ENCODE measurements at places on chromosomes 6 and 20.

DNA sequence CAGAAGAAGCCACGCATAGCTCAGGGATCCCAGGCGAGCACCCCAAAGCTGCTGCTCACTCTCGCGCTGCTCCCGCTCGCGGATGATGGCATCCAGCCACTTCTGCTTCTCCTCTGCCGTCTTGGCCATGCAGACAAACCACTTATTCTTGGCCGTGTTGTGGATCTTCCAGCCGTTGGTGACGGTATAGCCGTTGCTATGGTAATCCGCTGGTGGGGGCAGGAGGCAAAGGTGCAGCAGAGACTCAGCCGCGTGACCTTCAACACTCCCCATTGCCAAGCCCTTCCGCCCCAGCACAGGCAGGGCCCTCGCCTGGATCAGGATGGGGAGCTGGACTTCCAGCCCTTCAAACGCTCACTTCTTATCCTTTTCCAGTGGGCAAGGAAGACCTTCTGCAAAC is 136.9 kb downstream of the PREX1 start:
- DNase-seq, result no peak

GRCh38 chr6:154508573-154509375 is 1.7 kb downstream of the CNKSR3 start:
- no peak for DNase-seq

DNA sequence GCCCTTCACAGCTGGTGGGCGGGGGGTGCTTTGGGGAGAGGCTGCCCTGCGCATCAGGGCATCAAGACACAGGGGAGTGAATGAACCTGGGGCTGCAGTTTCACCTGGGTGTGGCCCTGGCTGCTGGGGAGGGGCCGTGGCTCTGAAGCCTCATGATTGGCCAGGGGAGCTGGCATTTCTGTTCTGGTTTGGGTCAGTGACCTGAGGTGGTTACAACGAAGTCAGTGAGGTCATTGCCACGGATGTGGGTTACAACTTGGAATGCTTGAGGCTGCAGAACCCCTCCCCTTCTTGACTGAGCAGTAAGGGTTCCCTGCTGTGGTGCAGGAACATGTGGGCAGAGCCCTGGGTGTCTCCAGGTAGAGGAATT is 3.0 kb downstream of the TCEA2 start:
- no peak for DNase-seq

GRCh38 chr6:54428431-54428830 is 120.2 kb downstream of the TINAG start:
- DNase-seq, result no peak

DNA sequence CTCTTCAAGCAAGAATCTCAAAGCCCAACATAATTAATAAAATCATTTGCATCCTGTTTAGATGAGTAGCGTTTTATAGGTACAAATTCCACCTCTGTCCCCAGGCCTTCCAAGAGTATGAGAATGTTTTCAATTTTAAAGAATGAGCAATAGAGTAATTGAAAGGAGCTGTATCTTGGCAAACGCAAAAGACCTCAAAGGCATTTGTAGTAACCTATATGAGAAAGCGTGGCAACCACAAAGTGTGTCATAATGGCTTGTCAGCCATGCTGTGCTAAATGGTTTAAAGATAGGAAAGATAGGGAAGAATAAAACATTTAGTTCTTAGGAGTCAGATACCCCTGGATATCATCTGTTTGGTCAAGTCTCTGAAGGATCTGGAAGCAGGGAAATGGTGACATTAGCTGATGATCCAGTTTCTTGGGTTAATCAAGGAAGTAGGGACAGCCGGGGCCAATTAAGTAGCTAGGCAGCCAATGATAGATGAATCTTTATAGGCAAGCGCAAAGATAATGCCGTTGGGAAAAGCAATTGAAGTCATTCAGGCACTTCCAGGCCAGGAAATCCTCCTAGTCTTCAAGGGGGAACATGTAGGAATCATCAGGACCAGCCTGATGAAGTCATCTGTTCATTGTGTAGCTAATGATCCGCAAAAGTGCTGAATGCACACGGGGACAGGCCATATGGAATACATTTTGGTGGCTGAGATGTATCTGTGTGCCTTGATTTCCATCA is 71.5 kb upstream of the ISM1 start:
- DNase-seq, result no peak

DNA sequence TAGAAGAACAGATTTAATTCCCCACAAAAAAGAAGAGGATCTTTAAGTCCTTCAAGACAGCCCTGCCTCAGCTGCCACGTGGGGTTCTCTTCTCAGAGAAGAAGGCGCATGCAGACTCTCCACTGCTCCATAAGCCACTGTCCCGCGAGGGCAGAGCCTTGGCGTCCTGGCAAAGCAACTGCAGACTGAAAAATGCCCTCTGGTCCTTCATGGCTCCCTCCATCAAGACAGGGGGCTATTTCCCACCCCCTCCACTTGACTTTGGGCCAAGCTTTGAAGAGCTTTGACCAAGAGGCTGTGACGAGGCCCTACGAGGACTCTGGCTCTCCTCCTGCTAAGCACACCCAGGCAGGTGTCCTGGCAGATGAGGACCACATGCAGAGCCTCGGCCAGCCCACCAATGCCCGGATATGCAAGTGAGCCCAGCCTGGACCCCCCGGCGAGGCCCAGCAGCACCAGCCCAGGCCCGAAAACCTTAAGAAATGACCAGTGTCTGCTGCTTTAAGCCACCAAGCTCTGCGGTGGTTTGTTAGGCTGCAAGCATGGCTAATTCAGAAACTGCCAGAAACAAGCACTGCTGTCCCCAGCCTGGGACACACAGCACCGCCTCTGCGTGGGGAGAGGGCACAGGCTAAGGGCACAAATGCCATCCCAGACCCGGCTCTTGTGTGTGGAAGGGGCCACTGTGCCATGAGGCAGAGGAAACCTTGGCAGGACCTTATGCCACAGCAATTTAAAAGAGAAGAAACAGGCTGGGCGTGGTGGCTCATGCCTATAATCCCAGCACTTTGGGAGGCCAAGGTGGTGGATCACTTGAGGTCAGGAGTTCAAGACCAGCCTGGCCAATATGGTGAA is 16.1 kb downstream of the GMEB2 start:
- DNase-seq, result no peak

DNA sequence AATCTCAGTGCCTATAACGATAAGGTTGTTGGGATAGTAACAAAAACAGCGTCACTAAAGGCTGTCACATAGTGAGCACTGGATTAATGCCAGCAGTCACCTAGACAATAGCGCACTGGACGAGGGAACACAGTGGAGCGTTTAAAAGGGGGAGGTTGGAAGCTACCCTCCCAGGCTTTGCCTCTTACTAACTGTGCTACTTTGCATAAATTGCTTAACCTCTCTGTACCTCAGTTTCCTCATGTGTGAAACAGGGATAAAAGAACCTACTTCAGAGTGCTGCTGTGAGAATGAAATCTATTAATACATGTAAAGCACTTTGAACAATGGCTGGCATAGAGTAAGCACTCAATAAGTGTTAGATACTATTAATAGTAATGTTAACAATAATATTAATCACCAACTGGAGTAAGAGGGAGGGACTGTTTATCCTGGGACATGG is 10.5 kb downstream of the BCL2L1 start:
- DNase-seq, result peak; percentile 65

- DNase-seq, result no peak
Measured at GRCh38 chr6:51648236-51648635, 439.2 kb downstream of the PKHD1 start.

DNA sequence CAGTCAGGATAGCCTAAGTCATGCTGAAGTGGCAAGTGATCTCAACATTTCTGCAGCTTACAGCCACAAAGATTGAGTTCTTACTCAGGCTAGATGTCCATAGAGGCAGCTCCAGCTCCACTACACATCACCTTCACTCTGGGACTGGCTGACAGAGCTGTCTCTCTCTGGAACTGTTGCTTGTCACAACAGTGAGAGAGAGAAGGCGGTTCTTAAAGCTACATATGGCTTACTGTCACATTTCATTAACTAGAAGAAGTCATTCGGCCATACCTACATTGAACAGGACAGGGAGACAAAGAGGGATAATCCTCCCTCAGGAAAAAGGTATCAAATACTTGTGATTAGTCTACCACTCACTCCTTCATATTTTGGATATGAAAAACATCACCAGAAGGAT is 914.9 kb upstream of the FLRT3 start:
- DNase-seq, result no peak

- DNase-seq, result peak; percentile 18
Measured at GRCh38 chr20:32189691-32190615, 17.6 kb downstream of the PLAGL2 start.

GRCh38 chr6:93975159-93975558 is 555.8 kb upstream of the EPHA7 start:
- no peak for DNase-seq

GRCh38 chr6:52361945-52362442 is at the start of gene PAQR8:
PAQR8 (plus strand) TSS chr6:52362151; CDS start chr6:52403214, 41,063 bp downstream.
- DNase-seq, result peak; percentile 71

DNA sequence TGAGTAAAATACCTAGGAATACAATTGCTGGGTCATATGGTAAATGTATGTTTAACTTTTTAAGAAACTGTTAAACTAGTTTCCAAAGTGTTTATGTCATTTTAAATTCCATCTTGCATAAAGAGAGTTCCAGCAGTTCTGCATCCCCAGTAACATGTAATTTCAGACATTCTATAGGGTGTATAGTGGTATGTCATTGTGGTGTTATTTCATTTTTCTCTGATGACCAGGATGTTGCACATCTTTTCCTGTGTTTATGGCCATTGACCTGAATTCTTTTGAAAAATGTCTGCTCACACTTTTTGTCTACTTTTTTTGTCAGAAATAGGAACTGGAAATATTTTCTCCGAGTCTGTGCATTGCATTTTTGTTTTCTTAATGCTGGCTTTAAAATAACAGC is 128.9 kb downstream of the TMEM200A start:
- no peak for DNase-seq

GRCh38 chr6:42419490-42420280 is 32.0 kb downstream of the TRERF1 start:
- no peak for DNase-seq

- DNase-seq, result no peak
Measured at GRCh38 chr6:1287103-1287591, 24.8 kb upstream of the FOXQ1 start.

GRCh38 chr20:47258745-47259695 is 97.5 kb downstream of the ZMYND8 start:
- no peak for DNase-seq

GRCh38 chr6:145704143-145704781 is 31.1 kb downstream of the EPM2A start:
- DNase-seq, result no peak

- DNase-seq, result no peak
Measured at GRCh38 chr6:18101873-18102272, 20.6 kb downstream of the NHLRC1 start.

- no peak for DNase-seq
Measured at GRCh38 chr20:53699085-53699674, 105.5 kb upstream of the ZNF217 start.

DNA sequence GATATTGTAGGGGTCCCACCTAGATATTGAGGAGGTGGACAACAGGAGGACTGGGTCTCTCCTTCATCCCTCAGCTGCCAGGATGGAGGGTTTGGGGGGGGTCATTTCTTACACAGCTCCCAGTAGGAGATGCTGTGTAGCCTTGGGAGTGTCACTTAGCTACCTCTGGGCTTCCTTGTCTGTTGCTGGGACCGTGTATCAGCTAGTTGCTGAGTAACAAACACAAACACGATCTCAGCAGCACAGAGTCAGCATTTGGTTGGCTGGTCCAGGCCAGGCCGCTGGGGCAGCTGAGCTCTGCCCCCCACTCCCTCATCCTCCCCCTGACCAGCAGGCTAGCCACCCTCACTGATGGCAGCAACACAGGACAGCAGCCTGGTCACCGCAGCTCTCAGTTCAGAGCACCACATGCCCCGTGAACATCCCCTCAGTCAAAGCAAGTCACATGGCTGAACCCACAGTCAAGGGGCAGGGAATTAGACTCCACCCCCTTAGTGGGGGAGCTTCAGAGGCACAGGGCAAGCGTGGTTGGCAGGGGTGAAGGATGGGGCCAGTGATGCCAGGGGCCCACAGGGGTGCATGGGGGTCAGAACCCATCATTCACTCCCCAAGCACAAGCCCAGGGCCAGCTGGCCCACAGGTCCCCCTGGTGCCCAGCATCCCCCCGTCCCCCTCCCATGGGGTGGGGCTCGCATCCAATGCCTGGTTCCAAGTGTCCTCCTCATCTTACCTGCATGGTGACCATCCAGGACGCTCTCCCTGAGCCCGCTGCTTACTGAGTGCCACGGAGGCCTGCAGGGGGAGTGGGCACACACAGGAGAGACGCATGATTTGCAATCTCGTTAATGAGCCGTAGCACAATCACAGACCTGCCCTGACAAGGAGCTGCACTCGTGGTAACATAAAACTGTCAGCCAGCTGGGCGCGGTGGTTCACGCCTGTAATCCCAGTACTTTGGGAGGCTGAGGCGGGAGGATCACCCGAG is 112.4 kb downstream of the TAF4 start:
- DNase-seq, result no peak

DNA sequence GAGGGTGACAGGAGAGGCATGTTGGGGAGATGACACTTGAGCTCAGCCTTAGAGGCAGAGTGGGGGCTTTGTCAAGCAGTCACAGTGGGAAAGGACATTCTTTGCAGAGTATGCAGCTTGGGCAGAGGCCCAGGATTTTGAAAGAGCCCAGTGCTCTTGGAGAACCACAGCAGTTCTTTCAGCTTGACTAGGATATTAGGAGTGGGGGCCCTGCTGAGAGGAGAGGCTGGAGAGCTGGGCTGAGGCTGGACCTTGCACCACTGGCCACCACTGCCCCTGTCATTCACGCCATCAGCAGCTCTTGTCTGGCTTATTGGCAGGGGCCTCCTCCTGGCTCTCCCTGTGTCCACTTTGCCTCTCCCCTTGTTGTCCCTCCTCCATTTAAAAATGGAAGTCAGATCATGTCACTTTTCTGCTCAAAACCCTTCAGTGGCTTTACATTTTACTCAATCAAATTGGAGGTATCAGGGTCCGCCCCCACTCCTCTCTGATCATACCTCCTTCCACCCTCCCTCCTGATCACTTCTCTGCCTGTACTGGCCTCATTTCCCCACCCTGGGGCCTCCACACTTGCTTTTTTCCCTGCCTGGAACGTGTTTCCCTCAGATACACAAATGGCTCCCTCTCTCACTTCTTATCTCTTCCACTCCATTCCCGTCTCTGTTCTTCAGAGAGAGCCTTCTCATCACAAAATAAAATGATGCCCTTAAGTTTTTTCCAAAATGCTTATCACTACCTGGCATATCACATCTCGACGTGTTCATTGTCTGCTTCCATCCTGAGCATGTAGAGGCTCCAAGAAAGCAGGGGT is 10.5 kb downstream of the MANBAL start:
- DNase-seq, result no peak

- no peak for DNase-seq
Measured at GRCh38 chr6:156789081-156789943, 12.1 kb downstream of the ARID1B start.

GRCh38 chr20:44223721-44224120 is 13.2 kb upstream of the OSER1 start:
- DNase-seq, result no peak

DNA sequence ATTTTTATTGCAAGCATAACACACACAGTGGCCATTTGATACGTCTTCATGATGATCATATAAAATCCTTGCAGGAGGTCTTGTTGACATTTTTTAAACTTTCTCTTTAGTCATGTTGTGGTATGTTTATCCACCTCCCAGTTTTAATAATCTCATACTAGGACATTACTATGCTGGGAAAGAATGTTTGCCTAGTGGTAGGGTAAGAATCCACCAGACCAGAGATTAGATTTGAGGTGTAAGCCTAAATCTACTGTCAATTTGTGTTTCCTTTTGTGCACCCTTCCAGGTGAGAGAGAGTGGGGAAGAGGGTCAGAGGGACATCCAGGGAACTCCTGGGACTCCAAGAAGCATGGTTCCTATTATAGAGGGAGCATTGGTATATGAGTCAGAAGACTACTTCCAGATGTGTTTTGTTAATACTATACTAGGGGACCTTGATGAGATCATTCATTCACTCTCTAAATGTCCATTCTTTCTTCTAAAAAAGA is 298.3 kb upstream of the SASH1 start:
- no peak for DNase-seq
